GM12892 (cell line): ENCODE measurements at places on chromosomes 1 and 21.

DNA sequence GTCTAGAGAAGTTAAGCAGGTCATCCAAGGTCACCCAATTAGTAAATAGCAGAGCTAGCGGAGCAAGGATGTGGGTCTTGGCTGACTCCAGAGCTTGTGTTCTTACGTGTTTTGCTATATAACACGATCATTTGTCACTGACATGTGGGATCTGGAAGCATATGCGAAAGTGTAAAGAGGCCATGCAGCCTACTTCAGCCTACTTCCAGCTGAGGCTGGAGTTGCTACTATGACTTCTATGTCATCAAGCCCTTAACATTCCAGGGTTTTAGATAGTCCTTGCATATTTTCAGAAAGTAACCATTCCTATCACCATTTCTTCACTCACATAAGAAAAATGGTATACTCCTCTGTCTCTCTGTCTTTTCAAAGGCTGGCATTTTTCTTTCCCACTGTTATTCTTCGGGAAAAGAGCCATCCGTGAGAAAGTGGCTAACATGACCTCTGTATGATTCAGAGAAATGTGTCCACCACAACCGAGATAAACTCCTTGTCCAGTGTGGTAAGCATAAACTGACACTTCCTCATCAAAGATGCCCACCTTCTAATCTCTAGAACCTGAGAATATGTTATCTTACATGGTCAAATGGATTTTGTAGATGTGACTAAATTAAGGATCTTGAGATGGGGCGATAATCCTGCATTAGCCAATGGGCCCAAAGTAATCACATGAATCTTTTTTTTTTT is 24.0 kb upstream of the ABL2 start:
- DNase-seq = no peak

GRCh38 chr1:89243046-89243445 is 29.6 kb downstream of the GBP5 start:
- DNase-seq = no peak

- DNase-seq = no peak
Observed at GRCh38 chr1:109316506-109316905, 9.7 kb upstream of the MYBPHL start.

GRCh38 chr1:92186081-92186480 is 31.6 kb upstream of the C1orf146 start:
- DNase-seq = no peak

GRCh38 chr1:92167151-92167550 is 50.6 kb upstream of the C1orf146 start:
- no peak for DNase-seq

DNA sequence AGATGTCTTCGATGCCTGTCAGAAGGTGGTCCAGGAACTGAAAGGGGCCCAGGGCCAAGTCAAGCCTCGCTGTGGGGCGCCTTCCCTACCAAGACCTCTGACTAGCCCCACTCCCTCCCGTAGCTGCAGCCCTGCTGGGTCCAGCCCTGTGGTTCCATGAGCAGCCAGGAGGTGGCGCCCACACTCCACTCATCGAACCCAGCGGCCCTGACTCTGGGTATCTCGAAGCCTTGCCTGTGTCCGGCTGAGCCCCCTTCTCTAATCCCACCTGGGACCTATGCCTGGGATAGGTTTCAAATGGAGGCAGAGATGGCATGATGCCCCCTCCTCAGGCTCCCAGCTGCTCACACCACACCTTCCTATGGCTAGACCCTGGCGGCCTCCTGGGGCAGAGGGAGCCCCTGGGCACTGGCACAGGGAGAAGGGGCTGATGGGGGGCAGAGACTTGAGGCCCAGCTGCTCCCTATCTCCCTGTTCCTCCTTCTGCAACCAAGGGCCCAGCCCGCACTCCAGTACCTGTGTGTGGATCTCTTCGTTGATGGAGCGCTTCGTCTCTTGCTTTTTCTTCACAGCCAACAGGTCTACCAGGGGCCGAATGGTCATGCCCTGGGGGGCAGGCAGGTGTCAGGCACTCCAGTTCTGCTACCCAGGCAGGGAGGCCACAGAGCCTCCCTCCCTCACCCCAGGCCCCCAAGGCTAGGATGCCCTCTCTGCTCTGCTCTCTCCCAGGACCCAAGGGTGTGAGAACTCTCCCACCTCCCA is 52.0 kb downstream of the SLC9A1 start:
- DNase-seq = peak; percentile 86

- DNase-seq = no peak
Observed at GRCh38 chr1:66137235-66137634, 344.5 kb downstream of the PDE4B start.

DNA sequence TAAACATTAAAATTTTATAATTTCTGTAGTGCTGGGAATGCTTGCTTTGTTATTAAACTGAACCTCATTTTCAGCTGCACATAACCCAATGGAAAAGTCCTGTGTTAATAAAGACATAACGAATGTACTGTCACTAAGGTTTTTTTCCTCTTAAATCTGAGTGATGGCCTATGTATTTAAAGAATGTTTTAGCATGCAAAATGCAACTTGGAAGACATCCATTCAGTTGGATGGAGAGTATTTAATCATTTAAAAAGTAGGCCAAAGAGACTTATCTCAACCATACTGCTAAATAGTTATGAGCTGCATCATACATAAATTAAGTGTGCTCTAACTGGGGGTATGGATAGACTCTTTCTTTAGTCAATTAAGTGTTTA is 48.5 kb downstream of the RWDD3 start:
- no peak for DNase-seq

GRCh38 chr1:241611736-241612135 is 28.4 kb downstream of the CHML start:
- no peak for DNase-seq

GRCh38 chr1:115539061-115539460 is 102.7 kb upstream of the VANGL1 start:
- DNase-seq = no peak

DNA sequence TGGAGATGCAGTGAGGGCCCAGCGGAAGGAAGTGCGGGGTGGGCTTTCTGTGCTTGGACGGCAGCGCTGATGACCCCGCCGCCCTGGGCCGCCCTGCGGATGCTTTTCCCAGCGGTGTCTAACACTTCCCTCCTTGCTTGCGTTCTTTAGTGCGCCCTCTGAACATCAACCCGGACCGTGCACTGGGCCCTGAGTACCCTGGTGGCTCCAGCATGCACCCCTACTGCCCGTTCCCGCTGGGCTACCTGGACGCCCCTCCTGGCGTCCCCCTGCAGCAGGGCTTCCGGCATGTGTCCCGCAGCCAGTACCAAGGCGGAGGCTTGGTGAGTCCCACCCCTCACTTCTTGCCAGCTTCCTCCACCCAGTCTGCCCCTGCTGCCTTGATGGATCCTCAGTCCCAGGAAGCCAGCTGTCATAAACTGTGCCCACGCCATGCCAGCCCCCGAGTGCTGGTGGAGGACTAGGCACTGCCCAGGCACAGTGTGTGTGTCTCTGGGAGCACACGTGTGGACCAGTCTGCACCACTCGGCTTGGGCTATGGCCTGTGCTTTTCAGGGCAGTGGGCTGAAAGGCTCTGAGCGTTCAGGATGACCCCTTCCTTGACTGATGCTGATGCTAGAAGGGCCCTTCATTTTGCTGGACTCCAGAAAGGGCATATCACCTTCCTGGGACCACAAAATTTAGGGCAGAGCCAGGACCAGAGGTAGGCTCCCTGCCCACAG is 2.3 kb downstream of the DMRTB1 start:
- no peak for DNase-seq

- peak; percentile 24 for DNase-seq
Observed at GRCh38 chr1:167601442-167602383, 28.3 kb upstream of the RCSD1 start.

DNA sequence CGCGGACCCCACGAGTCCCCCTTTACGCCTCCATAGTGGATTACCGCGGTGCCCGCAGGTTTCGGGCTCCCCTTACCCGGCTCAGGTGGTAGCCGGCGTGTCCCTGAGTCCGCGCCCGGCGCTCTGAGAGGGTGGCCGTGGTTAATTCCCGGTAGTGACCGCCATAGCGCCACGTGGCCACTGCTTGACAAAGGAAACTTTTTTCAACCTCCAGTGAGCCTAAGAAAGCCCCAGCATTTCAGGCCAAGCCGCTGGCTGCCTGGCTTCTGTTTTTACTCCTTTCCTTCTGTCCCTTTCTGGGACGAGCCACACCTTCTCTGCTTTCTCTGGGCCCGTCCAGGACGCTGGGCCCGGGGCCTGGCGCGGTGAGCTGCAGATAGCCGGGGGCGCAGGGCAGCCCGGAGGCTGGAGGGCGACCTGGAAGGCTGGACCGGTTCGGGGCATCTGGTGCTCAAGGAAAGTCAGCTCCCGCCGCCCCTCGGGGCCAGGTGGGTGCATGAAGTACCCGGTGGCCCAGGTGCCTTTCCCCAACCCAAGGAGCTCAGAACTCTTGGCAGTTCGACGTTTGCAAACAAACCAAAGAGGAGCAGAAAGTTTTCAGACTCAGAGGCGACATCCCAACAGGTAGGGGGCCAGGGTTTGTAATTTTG is 540 bp upstream of the C1orf198 start:
- DNase-seq = no peak

GRCh38 chr1:160789702-160790611 is 6.0 kb upstream of the LY9 start:
- peak; percentile 42 for DNase-seq

- DNase-seq = no peak
Observed at GRCh38 chr1:41434748-41435449, 49.6 kb downstream of the EDN2 start.

DNA sequence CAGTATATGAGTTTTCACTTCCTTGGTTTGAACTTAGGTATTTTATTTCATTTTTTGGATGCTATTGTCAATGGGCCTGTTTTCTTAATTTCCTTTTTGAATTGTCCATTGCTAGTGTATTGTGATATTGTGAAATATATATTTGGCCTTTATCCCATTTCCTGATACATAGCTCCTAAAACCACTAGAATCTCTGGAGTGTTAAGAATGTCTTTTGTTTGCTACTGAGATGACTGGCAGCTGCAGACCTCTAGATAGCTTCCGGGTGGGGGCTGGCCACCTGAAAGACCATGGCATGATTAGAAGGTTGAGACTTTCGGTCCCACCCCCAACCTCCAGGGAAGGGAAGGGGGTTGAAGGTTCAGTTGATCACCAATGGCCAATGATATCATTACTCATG is 245.4 kb downstream of the KCNJ6 start:
- DNase-seq = no peak

GRCh38 chr1:172545396-172546004 is 12.6 kb downstream of the SUCO start:
- DNase-seq = no peak

- no peak for DNase-seq
Observed at GRCh38 chr1:65948609-65949229, 156.0 kb downstream of the PDE4B start.

DNA sequence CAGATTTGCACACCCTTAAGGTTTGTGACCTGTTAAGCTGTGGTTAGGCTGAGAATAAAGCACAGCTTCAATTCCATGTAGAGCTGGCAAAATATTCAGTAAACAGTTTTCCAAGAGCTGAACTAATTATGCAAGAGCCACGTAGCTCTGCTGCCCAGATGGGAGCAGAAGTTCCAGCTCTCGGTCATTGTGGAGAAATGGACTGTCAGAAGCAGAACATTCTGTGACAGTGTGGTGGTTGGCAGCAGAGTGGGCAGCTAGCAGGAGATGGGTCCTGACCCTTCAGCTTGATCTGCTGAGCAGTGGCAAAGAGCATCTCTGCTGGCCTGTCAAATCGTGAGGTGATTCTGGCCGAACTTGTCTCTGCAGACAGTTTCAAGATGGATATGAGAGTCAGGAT is 23.2 kb downstream of the RHOU start:
- no peak for DNase-seq

DNA sequence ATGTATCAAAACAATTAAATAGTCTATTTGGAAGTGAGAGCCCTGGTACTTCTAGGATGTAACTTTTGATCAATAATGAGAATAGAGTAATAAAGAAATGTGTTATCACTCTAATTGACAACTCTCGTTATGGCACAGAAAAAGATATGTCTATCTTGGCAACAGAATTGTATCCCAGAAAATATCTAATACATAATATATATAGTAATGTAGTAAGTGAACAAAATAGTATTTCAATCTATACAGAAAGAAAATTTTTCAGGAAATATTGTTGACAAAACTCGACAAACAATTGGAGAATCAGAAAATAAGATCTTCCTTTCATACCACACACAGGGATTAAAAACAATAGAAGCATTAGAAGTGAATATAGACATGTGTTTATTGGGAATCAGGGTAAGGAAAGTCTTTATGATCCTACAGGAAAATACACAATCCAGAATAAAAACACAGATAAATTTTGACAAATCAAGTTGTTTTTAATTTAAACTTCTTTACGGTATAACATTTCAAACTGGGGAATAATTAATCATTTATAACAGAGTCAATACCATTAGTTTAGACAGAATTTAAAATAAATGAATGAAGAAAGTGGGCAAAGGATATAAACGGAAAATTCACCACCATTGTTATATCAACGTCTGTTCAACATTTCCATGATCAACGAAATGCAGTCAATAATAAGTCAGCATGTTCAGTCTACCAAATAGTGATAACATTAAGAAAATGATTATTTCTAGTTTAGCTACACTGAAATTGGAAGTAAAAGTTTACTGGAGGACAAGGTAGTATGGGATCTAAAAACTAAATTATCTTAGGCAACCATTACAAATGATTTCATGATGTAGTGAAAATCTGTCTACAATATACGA is 1526.5 kb upstream of the TPTE start:
- DNase-seq = no peak

- DNase-seq = no peak
Observed at GRCh38 chr1:119898981-119899720, 2.8 kb upstream of the ADAM30 start.

DNA sequence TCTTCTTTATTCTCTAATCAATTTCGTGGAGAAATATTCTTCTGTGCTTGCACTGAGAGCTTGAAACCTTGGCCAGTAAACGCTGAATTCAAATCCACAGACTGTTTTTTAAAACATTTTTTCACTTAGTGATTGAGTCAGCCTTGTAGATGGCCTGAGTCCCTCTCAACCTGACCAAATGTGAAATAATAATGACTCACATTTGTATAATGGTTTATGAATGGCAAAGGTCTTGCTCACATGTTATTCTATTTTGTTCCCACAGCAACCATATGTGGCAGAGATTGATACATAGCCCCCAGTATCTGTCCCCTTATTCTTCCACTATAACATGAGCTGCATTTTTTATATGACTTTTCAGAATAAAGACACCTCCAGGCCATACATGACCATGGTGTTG is 47.8 kb upstream of the CCDC190 start:
- DNase-seq = no peak

DNA sequence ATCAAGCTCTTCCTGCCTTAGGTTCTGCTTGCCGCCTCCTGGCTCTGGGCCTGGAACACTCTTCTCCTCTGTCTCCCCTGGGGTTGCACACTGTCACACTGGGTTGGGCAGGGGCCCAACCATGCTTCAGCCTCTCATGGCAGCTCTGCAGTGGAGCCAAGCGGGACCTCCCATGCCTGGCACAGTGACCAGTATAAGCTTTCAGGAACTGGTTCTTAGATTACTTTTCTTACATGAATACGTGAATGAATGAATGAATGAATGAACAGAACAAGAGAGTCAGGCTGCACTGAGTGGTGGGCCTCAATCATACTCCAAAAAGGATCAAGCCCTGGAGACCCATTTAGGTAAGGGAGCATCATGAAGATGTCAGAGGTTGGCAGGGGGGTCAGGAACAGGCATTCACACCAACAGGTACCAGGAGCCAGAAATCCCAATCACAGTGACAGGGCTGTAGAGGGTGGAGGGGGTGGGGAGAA is 30.8 kb upstream of the TMEM125 start:
- DNase-seq = no peak
